Activated T-cell treated with anti-CD3 and anti-CD28 coated beads for 48 hours (primary cell): ENCODE measurements at places on chromosomes 5 and 9.

DNA sequence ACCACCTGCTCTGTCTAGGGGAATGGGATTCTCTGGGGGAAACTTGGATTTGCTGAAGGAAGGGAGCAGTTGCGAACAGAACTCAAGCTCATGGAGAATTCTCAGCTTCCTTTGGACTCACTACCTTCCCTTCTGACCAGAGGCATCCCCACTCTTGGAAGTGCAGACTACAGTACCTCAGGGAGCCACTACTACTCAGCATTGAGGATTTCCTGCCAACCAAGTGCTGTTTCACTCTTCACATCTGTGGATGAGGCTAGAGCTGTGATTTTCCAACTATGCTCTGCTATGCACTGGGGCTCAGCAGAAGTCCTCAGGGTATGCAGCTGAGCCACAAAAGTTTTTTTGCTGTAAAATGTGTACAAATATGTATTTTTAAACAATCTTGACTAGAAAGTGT lies 43.9 kb downstream of the MACROH2A1 start:
- DNase-seq: no peak

DNA sequence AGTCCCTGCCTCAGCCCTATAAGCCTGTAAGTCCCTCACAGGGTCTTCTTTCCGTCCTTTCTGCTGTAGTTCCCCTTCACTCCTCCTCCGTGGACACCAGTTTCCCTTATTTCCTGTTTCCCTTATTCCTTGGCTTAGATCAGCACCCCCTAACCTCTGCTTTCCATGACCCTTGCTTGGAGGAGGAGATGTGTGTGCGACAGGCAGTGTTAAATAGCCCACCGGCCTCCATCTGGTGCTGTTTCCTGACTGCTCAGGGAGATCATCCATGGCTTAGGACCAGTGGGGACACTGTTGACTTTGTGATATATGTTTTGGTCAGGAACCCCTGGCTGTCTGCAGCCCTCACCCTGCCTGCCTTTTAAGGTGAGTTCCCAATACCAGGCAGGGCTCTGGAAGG lies 34.1 kb upstream of the PSD2 start:
- no peak for DNase-seq

DNA sequence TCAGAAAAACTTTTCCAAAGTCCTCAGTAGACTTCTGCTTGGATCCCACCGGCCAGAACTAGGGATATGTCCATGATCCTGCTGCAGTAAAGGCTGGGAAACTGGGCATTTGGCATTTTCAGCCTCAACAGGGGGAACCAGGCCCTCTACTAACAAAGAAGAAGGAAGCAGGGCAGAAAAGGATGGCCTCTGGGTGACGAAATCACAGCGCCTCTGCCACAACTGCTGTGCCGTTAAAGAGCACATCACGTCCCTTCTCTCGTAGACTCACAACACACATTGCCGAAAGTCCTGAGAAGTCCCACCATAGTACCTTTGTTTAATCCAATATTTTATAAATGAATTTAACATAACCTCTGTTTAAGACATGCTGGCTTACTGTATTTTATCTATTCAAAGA lies 10.4 kb upstream of the AFAP1L1 start:
- no peak for DNase-seq

GRCh38 chr5:35160486-35161116 lies 69.7 kb downstream of the PRLR start:
- DNase-seq: no peak

GRCh38 chr5:165076686-165077085 lies 1571.3 kb downstream of the MAT2B start:
- no peak for DNase-seq

- DNase-seq: no peak
Observed at GRCh38 chr5:33329891-33330290, 110.9 kb upstream of the TARS1 start.

DNA sequence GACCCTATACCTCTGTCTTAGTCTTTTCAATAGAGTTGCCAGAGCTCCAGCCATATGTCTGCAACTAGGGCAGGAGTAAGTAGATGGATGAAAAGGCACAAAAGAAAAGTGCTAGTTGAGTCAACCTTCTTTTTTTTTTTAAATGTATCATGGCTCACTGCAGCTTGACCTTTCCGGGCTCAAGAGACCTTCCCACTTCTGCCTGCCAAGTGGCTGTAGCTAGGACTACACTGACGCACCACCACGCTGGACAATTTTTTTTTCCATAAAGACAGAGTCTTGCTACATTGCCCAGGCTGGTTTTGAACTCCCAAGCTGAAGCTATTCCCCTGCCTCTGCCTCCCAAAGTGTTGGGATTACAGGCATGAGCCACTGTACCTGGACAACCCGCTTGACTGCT lies 27.3 kb downstream of the FOXE1 start:
- no peak for DNase-seq

GRCh38 chr5:128796506-128796905 lies 168.8 kb upstream of the SLC27A6 start:
- no peak for DNase-seq

- no peak for DNase-seq
Observed at GRCh38 chr5:167631191-167631590, 660.3 kb upstream of the WWC1 start.

- no peak for DNase-seq
Observed at GRCh38 chr5:1511651-1512540, 11.9 kb downstream of the LPCAT1 start.

DNA sequence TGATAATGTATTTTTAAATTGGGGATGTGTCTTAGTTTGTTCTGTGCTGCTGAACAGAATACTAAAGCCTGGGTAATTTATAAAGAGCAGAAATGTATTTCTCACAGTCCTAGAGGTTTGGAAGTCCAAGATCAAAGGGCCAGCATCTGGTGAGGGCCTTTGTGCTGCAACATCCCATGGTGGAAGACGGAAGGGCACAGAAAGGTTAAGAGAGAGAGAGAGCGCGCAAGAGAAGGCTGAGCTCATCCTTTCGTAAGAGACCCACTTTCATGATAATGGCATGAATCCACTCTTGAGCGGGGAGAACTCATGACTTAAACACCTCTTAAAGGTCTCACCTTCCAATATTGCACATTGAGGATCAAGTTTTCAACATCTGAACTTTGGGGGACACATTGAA lies 79.1 kb upstream of the GOLM1 start:
- DNase-seq: no peak

- DNase-seq: peak; percentile 97
Observed at GRCh38 chr5:154858297-154858971, at the start of gene CNOT8. CNOT8 (plus strand) TSS chr5:154858627; CDS start chr5:154863279, 4,652 bp downstream.

GRCh38 chr5:115571441-115571878 lies 26.9 kb upstream of the FEM1C start:
- DNase-seq: no peak

DNA sequence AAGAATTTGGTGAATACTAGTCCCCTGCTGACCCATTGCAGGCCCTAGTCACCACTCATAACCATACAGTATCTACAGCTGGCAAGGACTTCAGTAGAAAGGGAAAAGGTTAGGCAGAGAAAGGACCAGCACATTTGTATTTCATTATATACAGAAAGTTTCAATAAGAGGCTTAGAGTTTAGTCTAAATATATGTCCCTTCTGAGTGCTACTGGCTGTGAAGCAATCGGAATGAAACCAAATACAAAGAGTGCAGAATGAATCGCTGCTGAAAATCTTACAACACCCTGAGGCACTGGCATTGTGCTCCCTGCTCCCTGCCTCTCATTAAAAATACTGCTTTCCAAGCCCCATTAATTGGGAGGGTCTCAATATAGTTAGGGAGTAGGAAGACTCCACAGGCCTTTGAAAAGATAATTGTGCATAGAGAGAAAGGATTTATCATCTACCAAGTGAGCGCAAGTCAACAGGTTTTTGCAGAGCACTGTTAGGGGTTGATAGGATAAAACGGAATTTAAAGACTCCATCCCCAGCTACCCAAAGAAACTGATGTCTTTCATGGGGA lies 110.8 kb downstream of the SLC1A3 start:
- no peak for DNase-seq

DNA sequence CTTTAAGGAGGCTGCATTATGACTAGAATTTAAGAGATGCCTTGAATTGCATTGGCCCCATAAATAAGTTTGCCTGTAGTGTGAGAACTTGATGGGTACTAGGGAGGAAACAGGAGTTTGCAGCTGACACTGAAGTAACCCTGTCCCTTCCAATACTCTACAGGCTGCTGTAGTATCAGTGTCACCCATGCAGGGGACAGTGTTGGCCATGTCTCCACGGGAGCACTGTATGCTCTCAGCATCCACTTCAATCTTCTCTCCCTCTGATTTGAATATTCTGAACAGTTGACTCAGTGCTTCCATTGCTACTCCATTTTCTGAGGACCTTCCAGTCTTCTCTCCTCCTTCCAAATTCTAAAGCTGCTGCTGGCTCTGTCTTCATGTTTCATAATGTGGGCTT lies 11.4 kb upstream of the IFNA14 start:
- DNase-seq: no peak

DNA sequence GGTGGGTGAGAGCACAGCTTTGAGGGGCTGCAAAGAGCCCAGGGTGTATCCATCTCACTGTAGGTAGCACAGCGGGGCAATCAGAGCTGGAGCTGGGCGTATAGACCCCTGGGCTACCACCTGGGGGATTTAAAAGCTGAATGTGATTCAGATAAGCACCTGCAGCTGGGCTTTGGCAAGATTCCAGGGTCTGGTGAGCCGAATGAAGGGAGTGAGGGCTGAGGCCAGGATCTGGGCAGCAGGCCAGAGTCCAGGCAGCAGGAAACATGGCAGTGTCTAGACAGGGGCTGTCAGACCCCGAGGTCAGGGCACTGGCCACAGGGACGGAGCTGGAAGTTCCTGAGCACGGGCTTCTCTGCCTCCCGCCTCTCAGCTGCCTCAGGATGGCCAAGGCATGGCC lies 8.7 kb downstream of the ASS1 start:
- DNase-seq: no peak

- DNase-seq: no peak
Observed at GRCh38 chr5:159032656-159033350, 66.9 kb downstream of the EBF1 start.

DNA sequence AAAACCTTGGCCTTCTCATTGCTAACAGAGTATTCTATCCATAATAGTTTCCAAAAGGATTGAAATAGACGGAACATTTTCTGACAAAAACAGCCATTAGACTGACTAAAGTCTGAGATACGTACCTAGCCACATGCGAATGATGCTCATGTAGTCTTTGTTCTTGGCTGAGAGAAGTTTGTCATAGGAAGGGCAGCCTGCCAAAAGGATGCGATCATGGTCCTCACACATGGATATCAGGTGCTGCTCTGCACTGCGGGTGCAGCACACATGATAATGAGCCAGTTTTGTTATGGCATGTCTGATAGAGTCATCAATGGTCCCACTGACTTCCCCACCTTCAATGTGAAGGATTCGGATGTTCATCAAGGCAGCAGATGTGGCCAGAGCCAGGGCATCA lies 12.3 kb downstream of the GNE start:
- DNase-seq: no peak

DNA sequence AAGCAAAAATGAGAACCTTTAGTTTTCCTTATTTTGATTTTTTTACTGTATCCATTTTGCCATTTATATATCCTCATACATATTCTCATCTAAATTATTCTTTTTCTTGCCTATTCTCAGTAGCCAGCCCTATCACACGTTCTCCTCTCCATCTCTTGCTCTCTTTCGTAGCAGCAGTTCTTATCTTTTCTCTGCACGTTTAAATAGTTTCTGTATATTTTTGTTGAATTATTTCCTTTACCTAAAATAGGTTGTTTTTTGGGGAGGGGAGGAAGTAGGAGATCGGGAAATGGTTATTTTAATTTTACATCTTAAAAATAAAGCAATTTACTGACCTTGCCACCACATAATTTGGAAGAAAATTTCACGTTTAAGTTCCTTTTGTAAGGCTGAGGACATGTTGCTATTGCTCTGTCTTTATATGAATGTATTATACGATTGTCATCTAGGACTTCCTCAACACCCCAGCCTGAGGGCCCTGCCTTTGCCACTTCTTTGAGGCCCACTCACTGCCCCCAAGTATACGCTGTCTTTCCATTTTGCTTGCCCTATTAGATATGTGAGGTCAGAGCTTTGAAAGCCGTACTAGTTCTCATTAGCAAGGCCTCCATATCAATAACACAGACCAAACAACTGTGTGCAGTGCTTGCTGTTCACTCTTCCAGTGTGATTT lies 140.3 kb downstream of the GNAQ start:
- DNase-seq: no peak

DNA sequence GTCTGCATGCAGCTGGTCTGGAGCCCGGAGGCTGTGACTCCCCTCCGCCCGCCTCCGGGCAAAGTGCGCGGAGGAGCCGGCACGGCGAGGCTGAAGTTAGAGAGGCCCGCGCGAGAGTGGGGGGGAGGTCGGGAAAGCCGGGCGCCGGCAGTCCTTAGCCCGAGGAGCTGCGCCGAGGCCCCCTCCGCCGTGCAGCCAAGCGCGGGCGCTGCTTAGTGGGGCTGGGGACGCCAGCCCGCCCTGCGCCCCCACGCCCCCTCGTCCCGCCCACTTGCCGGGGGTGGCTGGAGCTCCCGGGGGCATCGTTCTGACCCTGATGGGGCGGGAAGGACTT lies 403 bp downstream of the NINJ1 start:
- no peak for DNase-seq

DNA sequence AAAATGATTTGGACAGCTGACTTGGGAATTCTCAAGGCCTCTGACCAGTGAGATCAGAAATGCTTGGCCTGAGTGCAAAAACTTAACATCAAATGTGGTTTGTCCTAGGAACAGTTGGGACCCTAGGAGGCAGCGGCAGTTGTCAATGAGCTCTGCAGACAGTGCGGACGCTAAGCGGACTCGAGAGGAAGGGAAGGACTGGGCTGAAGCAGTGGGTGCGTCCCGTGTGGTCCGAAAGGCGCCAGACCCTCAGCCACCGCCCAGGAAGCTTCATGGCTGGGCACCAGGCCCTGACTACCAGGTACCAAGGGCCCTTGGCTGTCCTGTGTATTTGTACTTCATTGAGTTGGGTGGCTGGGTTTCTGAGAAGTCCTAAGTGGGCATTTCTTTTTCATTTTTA lies 43.7 kb upstream of the POMT1 start:
- no peak for DNase-seq

- no peak for DNase-seq
Observed at GRCh38 chr9:81636255-81636599, 53.1 kb downstream of the TLE1 start.

DNA sequence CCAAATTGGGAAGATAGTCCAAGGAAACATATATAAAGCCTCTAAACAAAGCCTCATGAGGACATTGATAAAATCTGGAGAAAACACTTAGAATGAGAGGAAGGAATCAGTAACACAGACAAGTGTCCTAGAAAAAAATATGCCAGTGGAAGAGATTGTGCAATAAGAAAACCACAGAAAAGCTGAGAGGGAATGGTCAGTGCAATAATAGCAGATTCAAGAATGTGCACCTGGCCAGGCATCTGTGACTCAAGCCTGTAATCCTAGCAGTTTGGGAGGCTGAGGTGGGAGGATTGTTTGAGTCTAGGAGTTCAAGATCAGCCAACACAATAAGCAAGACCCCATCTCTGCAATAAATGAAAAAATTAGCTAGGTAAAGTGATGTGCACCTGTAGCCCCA lies 691.2 kb upstream of the CDH6 start:
- DNase-seq: no peak

GRCh38 chr5:159849437-159850083 lies 66.7 kb upstream of the ADRA1B start:
- no peak for DNase-seq

DNA sequence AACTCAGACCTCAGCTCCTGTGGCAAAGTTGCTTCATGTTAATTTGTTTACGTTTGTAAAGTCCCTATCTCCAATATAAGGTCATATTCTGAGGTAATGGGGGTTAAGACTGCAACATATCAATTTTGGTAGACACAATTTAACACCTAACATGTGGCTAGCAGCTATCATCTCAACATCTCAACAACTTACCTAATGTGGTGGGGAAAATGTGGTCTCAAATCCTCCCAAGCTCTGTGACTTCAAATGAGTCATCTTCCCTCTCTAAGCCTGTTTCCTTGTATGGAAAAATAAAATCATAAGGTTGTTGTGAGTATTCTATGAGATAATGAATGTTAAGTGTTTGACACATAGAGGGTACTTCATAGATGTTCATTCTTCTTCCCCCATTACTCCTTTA lies 443.3 kb downstream of the CDK5RAP2 start:
- DNase-seq: no peak
